ENCODE measurements at places on chromosomes 4 and X. TPM values are rescaled to one million over a fixed set of nuclear protein-coding genes. Genes with fewer than 3 reads are reported as not detected.

Gene ASMT
- not detected for total RNA-seq

Gene AGTR2
- total RNA-seq = not detected

Gene PNMA6A
- 0.43 TPM for total RNA-seq

Gene FRG2
- not detected for total RNA-seq

Gene WDR17
- 0.64 TPM for total RNA-seq

Gene GNRHR
- total RNA-seq = not detected

Gene ACOT9
- total RNA-seq = 72.8 TPM

Gene ADH1B
- 0.43 TPM for total RNA-seq

Gene CPLX1
- total RNA-seq = not detected

Gene FGFRL1
- 8.6 TPM for total RNA-seq
